K562 (cell line): ENCODE measurements at places on chromosomes 5 and 9. TPM values are rescaled to one million over a fixed set of nuclear protein-coding genes. Genes with fewer than 3 reads are reported as not detected.

Gene OTP
- total RNA-seq = 0.16 TPM in 2 replicates

Gene STPG3
- not detected in 2 replicates for total RNA-seq

Gene LRRC19
- total RNA-seq = not detected in 2 replicates

Gene BHMT
- 0.16 TPM in 1 of 2 replicates, not detected in the other for total RNA-seq

Gene PTPN3
- total RNA-seq = 0.02 and 0.20 TPM in 2 replicates

Gene SPINK4
- total RNA-seq = 0.80 TPM in 1 of 2 replicates, not detected in the other

DNA sequence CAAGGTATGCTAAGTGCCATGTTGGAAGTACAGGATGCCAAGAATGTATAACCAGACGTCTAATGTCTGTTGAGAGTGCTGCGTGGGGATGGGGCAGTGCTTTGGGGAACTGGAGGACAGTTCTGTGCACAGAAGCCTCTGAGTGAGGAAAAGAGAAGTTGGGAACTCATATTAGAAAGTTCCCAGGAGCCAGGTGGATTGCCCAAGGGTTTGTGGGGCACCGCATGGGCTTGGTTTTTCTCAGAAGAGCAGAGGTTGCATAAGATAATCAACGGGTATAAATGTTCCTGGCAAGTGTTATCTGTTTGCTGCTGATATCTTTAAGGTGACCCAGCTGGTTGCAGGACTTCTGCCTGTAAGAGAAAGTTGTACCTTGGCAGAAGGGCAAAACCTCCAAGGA is 13.1 kb downstream of the HRH2 start:
- no peak for DNase-seq

DNA sequence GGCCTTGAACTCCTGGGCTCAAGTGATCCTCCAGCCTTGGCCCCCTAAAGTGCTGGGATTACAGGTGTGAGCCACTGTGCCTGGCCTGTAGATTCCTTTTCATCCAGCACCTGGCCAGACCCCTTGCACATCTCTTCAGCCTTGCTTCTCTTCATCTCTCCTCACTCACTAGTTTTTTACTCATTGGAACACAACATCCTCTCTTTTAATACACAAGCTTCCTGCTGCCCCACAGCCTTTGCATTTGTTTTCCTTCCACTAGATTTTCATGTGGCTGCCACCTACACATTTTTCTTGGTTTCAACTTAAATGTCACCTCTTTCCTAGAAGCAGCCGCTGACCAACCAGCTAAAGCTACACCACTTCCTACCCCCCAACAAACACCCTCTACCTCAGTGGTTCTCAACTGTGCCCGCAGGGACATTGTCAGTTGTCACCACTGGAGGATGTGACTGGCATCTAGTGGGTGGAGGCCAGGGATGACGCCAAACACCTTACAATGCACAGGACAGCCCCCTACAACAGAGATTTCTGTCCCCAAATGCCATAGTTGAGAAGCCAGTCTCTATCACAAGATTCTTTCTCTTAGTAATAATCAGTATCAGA is 33.7 kb downstream of the HAVCR1 start:
- DNase-seq = no peak

DNA sequence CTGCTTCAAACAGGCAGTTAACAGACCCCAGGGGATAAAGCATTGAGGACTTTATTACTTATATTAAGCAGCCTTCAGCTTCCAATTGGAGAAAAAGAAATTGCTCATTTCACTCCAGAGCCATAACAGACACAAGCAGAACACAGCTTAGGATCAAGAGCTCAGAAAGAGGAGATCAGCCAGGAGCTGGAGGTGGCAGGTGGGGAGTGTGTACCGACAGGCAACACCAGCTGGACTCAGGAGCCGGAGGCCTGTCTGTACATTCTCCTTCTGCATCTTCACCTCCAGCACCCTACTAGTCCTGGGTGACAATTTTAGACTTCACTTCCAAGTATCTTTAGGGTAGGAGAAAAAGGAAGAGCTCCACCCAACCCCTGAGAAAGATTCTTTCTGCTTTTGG is 35.8 kb downstream of the NRG2 start:
- DNase-seq = no peak

DNA sequence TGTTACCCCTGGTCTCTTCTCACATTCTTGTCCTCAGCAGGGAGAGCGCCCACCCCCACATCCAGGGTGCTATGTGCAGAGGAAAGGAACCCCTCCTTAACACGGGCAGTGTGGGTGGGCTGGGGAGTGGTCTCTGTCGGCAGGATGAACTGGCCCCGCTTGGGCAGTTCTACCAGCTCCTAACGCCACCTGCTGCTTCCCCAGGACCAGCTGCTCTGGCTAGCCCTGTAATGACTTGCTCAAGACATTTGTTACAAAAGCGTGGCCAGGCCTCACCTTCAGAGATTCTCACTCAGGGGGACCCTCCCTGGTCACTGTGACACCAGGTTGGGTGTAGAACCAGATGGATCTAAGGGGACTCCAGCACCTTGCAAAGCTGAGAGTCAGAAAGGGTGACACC is 82.4 kb downstream of the HMCN2 start:
- no peak for DNase-seq

- DNase-seq = no peak
Measured at GRCh38 chr9:94976077-94976476, 249.6 kb downstream of the AOPEP start.

DNA sequence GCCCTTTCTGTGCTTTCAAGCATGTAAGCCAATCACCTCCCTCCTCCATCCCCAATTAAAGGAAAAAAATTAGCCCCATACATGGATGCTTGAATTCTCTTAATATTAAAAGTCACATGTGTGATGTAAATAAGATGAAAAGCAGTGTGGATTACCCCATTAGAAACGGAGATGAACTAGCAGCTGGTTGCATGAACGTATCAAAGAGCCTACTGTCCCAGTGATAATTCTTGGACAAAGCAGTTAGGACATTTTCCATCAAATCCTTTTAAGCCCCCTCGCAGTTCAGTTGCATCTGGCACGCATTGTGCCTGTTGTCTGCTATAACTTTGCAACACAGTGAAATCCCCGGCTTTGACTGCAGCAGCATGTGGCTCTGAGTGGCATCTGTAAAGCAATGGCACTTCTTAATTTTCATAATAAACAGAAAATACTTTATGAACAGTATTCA is 285.6 kb downstream of the FBXL7 start:
- no peak for DNase-seq

- DNase-seq = no peak
Measured at GRCh38 chr5:106269252-106269843, 1401.4 kb downstream of the EFNA5 start.

DNA sequence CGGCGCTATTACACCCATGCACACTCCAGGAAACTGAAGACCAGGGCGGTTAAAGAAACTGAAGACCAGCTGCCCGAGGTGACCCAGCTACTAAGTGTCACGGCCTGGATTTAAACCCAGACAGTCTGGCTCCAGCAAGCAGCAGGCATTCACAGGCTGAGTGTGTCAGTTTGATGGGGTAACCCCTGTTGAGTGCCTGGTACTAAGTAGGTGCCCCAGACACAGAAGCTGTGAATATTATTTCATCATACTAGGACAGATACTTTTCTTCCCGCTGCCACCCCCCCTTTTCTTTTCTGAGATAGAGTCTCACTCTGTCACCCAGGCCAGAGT is 7.3 kb downstream of the ENG start:
- DNase-seq = no peak

DNA sequence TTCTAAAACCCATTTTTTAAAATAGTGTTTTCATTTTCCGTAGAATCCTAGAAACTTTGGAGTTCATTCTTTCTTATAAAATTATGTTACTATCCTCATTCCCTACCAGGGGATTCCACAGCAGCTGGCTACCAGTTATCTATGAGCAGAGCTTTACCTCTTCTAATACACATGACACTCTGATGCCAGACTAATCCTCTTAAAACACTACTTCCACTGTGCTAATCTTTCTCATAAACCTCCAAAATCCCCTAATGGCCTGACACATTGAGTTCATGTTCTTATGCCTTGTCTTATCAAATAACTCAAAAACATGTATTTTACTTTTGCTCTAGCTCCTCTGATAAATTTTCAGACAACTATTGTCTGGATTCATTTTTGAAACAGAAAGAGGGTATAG is 633.6 kb upstream of the FTMT start:
- DNase-seq = no peak

DNA sequence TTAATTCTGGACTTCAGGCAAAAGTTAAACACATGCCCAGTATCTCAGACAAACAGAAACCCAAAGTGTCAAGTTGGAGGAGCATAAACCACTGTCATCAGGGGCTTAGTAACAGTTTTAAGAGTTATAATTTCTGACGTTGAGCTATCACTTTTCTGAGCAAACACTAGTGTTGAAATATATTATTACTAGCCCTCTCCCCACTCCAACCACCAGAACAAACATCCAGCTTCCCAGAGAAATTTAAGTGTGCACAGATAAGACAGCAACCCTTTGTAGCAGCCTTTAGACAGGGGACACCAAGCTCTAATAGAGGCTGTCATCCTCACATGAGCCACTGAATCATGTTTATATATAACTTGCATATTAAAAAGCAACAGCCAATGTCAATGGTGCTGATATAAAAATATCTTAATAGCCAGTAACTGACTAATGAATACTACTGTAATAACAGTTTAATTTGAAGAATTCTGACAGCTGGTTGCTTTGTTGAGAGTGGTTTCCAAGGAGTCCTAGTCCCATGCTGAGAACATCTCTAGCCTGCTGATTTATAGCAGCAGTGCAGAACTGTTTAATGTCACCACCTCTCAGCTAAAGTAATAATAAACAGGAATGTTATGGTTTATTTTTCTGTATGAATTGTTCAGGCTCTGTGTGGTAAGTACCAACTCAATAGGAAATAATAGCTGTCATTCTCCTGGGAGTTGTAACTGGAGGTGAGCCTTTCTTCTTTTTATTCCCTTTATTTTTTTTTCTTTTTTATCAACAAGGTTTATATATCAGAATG is 528.7 kb upstream of the ZNF608 start:
- no peak for DNase-seq

DNA sequence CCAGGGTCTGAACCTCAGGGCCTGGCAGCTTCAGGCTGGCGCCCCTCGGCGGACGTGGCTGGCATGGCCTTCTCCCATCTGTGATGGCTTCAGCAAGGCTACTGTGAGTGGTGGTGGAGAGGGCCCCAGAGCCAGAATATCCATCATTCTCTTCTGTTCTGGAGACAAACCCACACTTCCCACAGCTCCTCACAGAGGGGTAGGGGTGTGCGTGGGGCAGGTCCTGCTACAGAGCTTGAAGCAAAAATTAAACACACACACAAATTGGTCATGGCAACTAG is 9.6 kb downstream of the GPX3 start:
- no peak for DNase-seq

DNA sequence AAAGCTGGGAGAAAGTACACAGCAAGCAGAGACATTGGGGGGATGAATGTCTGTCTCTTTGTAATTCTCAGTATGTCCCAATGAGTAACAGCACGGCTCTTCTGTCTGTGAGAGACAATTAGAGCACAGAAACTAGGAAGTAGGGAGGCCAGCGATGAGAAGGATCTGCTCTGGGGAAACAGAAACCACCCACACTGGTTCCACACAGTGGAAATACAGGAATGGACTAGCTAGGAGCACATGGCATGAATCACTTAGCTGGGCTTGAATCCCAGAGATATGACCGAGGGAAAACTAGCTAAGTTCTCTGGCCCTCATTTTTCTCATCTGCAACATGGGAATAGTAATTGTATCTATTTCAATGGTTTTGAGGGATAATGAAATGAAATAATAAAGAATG is 895.9 kb downstream of the TLE4 start:
- DNase-seq = no peak

DNA sequence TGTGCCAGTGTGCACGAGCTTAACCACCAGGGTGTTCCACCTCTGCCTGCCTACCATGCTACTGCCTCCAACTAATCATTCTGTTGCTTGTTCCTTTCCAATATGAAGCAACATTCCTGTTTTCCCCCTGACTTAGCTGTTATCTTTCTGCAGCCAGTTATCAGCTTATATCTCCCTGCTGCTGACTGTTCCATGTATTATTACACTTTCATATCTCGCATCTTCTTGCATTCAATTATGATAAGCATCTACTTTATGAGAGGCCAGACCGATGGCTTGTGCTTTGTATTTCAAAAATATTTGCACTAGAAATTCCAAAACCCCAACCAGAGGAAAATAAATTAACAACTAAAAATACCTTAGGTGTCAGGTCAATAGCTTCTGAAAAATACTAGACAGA is 394.0 kb upstream of the BRINP1 start:
- no peak for DNase-seq
